ENCODE measurements at places on chromosomes 3 and 15.

GRCh38 chr3:87320756-87321626, 44.6 kb upstream of the POU1F1 start:
- no peak for DNase-seq

GRCh38 chr3:38311476-38311875, 29.4 kb downstream of the SLC22A14 start:
- no peak for DNase-seq

- DNase-seq = no peak
Measured at GRCh38 chr15:42134617-42135245, 21.7 kb downstream of the PLA2G4F start.

- DNase-seq = no peak
Measured at GRCh38 chr15:40338921-40339620, 1.7 kb downstream of the CCDC9B start.

DNA sequence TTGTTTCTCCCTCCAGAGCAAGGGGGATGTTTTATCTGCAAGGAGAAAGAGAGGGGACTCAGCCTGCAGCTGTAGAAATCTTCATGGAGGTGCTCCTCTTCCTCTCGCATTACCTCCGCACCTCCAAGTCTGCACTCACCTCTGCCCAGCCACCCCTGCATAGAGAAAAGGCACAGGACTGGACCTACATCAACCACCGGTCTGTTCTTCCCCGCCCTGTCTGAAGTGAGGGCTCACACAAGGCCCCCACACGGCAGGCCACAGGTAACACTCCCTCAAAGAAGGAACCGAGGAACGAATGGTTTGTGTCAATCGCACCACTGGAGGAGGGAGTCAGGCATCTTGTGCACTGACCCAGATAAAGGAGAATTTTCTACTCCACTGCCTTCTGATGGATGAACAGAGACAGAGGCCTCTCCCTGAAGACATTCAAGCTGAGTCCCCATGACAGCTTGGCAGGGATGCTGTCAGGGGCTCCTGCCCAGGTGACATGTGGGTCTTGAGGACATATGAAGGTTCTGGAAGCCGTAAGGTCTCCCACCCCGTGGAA, 260.3 kb downstream of the XXYLT1 start:
- no peak for DNase-seq

DNA sequence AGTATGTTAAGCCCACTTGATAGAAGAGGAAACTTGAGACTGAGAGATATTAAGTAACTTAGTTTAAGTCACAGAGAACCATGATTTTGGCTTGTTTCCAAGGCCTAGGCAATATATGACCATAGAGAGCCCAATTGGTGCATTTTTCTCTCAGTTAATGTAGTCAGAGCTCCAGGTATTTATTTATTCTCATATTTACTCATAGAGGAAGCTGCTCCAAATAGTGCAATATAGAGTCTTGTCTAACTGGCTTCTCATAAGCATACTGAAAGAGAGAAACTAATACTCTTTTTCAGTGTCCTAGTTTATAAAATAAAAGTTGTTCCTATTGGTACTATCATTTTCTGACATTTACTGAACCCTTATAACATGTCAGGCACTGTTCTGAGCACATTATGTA, 15.2 kb downstream of the TRNT1 start:
- DNase-seq = no peak

DNA sequence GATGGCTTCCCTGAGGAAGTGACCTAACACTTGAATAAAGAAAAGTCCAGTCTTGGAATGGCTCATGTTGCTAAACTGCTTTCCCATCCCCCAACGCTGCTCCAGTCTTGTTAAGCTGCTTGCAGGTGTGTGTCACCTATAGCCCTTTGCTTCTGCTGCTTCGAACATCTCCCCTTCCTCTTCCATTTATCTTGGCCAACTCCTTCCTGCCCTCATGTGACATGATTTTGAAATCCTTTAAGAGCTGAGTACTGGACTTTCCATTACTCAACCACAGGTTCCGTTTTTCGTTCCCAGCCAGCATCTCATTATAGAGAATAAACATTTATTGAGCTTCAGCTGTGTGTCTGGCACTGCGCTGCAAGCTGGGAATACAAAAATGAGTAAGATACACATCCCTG, 1.7 kb downstream of the ATG7 start:
- DNase-seq = no peak

GRCh38 chr15:73467758-73468157, 24.8 kb downstream of the REC114 start:
- DNase-seq = no peak

- DNase-seq = no peak
Measured at GRCh38 chr3:41186297-41186696, 13.0 kb upstream of the CTNNB1 start.

DNA sequence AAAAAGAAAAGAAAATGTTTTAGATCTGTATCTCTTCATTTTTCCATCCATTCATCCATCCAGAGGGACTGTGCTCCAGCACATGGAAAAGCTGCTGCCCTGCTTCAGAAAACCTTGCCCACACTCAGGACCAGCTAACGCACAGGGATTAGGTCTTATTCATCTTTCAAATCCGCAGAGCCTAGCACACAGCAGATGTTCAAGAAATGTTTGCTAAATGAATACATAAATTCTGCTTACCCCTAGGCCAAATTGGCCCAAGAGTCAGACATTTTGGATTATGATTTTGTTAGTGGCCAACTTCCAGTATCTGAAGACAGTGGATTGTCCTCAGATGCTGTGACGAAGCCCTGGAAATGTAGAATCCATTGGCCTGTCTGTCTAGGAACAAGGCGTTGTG, 71.4 kb downstream of the GHSR start:
- no peak for DNase-seq

GRCh38 chr3:14175383-14176037, 2.9 kb downstream of the XPC start:
- no peak for DNase-seq

DNA sequence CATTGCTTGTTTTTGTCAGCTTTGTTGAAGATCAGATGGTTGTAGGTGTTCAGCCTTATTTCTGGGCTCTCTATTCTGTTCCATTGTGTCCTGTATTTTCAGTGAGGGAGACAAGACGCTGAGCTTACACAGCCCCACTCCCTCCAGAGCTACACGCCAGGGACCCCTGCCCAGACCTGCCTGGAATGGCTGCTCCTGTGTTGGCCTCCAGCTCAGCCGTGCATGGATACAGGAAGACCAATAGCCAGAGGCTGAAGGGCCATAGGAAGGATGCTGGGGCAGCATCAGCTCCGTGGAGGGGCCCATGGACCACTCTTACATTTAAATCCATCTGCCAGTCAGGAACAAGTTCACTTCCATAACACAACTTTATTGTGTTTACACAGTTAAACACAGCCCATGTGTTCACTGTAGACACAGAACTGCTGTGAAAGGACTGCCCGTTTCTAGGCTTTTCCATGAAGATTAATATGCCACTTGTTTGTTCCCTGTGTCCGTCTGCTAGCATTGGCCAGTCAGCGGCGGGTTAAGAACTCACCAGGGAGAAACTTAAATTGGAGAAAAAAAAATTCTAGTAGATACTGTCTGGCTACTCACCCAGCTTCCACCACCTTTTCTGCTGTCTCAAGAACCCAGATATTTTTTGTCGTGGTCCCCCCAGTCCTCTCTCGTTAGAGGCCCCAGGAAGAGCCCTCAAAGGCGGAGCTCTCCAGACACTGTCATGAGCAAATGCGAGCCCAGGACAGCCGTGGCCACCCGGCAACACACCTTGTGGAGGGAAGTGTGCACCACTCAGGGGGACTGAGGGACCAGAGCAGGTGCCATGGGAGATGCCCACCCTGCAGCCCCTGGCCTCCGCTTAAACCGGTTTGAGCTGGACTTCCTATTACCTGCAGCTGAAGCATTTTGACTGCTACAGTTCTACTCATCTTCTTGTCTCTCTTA, 142.3 kb upstream of the MEF2A start:
- DNase-seq = no peak

GRCh38 chr3:127034195-127034989, 51.5 kb downstream of the PLXNA1 start:
- no peak for DNase-seq

- no peak for DNase-seq
Measured at GRCh38 chr3:21505711-21506460, 245.1 kb downstream of the ZNF385D start.

DNA sequence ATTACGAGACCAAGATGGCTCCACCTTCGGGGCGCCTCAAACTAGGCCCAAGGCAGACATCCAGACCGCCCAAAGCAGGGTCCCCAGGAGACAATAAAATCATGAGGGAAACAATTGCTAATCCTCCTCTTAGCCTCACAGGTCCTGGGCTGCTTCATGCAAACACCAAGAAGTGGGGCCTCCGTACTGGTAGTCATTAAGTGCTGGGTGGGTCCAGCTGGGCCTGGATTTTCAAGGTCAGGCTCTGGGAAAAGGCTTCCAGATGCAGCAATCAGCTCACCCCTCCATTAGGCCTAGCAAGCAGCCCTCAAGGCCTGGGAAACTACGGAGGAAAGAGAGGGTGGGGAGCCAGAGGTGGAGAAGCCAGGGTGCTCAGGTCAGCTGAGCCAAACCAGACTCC, 634 bp downstream of the FBXL22 start:
- no peak for DNase-seq

- DNase-seq = no peak
Measured at GRCh38 chr3:188546835-188547670, 393.1 kb downstream of the LPP start.

GRCh38 chr3:3531476-3531875, 267.8 kb upstream of the LRRN1 start:
- DNase-seq = no peak

GRCh38 chr3:127747751-127748521, 74.4 kb downstream of the MGLL start:
- DNase-seq = peak; percentile 52

DNA sequence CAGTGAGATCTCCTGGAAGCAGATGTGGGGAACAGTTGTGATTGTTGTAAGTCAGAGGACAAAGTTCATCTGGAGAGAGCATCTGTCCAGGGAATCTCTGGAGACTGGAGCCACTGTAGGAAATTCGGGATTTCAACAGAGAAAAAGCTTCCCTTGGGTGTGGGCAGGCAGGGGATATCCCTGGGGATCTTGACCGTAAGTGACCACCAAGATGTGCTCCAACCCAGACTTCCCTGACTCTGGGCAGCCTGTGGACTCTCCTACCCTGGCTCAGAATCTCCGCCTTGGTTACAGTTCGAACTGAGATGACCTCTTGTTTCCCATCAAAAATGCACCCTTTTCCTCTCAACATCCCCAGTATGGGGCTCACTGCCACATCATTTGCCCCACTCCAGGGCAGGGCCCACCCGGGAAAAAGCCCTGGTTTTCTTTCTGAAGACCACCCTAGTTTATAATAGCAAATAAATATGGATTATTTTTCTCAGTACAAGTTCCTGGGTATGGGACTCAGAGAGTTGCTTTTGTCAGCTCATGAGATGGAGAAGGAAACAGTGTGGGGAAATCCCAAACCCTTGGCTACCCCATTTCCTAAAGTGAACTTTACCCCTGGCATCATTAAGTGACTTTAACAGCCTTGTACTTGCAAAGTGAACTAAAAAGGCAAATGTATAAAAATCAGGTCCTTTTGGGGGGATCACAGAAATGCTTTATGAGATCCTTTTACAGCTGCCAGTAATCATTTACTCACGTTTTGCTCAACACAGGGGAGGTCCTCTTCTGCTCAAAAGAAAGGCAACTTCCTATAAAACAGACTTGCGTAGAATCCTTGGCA, 89.9 kb downstream of the CCNL1 start:
- no peak for DNase-seq

GRCh38 chr3:95758707-95759106, 1055.7 kb upstream of the EPHA6 start:
- DNase-seq = no peak

- peak; percentile 40 for DNase-seq
Measured at GRCh38 chr3:108818404-108818803, 4.2 kb upstream of the TRAT1 start.

DNA sequence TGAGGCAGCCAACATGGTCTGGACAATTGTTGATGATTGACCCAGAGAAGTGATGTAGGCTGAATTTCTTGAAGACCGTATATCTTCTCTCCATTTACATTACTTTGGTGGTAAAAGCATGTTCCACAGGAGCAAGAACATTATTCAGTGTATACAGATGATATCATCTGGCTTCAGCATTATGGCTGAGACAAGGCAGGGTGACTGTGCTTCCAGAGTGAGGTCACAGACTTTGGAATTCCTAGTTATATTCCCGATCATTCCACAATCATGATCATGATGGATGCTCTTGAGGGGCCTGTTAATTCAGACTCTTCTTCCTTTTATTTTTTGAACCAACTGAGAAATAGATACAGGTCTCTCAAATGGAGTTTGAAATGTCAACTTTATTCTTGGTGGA, 19.0 kb downstream of the PLS1 start:
- DNase-seq = no peak

DNA sequence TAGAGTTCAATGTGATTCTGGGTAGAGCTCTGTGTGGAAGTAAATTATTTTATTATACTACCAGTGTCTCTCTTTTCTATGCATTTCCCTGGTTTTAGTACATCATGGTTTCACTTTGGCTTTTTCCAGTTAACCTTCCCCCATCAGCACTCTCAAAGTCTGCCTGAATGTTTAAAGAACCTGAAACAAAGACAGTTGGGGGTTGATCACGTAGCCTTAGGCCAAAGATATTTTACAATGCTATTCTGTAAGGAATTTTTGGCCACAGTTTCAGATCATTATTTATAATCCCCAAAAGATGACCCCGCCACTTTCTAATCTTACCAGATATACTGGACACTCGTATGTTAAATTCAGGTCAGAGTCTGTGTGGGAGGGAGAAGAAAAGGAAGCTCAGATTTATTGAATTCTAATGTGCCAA, 156.3 kb upstream of the TMC3 start:
- DNase-seq = no peak

Data from NCI-H1436 treated with DMSO at 0.1 percent for 48 hours (cell line).